GM19239 (cell line): ENCODE measurements at places on chromosomes 12 and 14.

DNA sequence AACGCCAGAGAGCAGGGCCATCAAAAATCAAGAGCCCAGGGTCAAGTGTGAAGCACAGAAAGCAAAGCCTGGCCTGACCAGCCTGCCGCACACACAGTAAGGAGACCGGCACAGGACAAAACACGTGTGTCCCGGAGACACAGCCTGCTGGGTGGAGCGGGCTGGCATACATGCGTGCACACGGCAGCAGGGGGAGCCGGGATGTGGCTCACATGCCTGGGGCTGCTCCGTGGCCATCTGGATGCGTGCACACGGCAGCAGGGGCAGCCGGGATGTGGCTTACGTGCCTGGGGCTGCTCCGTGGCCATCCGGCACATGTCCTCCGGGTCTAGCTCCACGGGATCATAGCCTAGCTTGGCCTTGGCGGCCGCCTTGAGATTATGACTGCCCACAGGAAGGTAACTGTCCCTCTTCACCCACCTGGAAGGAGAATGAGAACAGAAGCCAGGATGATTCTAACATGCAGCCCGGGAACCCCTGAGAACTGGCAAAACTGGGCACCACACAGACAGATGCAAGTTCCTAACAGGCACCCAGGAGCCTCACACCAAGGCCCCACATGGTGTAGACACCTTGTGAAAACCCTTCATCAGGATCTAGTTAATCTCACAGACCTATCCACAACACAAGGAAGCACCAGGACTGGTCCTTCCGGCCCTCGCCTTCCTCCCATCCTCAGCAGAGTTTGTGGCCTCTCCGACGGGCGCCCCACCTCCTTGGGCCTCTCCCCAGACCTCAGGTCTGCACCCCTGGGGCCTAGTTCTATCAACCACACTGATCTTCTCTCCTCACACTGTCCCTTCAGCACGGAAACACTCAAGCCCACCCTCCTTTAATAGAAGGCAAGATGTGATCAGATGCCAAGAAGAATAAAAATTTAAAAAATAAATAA is 13.6 kb downstream of the POLE start:
- DNase-seq: no peak

DNA sequence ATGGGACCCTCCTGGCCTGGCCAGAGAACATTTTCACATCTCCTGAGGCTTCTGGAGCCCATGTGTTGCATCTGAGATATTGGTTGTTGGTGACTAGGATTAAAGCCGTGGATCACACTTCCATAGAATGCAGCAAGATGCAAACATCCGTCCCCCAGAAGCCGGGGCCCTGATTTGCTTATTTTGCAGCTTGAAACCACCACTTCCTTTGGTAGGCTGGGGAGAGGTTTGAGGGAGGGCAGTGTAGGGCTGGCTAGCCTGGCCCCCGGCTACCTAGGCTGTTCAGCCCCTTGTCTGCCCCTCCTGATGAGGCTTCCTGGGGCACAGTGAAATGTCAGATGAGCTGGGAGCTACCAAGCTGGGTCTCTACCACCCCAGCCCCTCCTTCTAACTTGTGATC is 209.7 kb upstream of the PWP1 start:
- DNase-seq: no peak

- no peak for DNase-seq
These were observed 69.3 kb downstream of the NOC4L start for GRCh38 chr12:132213359-132214160.

DNA sequence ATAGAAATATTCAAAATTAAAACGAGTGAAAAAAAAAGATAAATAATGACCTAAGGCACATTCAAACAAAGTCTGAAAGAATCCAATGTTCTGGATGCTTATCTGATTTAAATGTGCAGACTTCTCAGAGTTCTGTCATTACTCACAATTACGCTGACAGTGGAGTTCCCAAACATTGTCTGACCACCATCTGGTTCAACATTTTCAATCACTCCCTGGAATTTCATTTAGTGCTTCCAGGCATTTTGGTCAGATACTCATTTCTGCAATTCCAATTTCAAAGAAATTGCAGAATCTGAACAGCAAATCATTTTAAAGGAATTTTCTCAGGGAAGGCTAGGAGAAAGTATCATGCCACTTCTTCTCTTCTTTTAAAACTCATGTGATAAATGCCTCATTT is 398.2 kb upstream of the PDE3A start:
- no peak for DNase-seq

GRCh38 chr12:1529228-1529861 is 65.0 kb downstream of the FBXL14 start:
- no peak for DNase-seq

DNA sequence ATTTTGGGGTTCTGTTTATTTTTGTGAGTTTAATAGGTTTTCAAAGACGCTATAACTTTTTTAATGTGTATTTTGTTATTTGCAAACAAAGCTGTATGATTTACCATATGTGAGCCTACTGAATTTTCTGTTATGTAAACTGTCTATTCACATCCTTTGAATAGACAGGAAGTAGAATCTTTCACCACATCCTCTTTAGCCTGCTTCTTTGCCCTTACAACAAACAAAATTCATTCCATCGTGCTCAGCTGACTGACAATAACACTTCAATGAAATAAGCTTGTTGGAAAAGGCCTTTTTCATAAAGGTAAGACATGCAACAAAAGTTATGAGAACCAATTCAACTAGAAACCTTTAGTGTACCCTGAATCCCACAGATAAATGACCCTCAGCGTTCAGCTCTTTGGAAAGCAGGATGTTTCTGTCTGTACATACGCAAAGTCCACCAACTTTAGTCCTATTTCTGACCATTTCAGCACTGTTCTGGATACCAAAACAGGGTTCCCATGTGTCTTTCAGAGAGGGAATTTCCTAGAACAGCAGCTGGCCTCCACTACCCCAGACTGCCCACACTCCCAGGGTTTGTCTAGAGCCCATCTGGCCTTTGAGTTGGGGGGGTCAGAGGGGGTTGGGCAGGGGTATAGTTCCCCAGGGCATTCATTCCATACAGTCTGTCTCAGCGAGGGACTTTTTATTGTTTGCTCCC is 71.3 kb downstream of the DUSP6 start:
- no peak for DNase-seq

DNA sequence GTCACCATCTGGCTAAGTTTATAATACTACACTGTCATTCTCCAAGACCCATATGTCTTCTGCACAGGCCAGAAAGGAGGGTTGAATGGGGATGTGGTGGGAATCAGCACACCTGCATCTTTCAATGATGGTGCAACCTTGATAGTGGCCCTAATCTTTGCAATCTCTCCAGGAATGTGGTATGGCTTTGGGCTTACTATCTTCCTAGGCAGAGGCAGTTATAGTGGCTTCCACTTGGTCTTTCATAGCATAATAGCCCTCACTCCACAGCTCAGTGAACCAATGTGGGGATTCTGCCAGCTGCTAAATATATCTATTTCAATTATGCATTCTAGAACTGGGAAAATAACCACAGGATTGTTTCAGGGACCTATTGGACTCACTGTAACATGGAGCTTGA is 61.8 kb upstream of the ATP2B1 start:
- DNase-seq: no peak

GRCh38 chr12:84172823-84173424 is 739.7 kb downstream of the SLC6A15 start:
- no peak for DNase-seq
